ENCODE measurements at places on chromosomes 1 and 21.

DNA sequence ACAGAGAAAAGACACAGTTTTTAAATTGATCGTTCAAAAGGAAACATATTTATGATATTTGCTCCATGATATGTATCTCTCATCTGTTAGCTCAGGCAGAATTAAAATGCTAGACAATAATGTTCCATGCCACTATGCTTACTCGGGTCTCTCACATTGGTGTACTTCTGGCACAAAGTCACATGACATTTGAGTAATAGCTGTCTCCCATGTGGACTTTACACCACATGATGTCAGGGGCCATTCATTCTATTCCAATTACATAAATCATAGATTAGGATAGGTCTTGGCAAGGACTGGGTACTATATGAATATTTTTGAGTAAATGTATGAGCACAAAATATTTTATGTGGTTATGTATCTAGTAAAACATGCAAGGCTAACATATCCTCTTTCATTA lies 648.4 kb downstream of the PLA2G4A start:
- no peak overlapping the region for H3K4me3 ChIP-seq
- no peaks in the 10 kb centered on the region for H3K36me3 ChIP-seq
- no peaks in the 10 kb centered on the region for H3K4me1 ChIP-seq
- no peak overlapping the region for H3K27ac ChIP-seq
- no peaks in the 10 kb centered on the region for H3K27me3 ChIP-seq

DNA sequence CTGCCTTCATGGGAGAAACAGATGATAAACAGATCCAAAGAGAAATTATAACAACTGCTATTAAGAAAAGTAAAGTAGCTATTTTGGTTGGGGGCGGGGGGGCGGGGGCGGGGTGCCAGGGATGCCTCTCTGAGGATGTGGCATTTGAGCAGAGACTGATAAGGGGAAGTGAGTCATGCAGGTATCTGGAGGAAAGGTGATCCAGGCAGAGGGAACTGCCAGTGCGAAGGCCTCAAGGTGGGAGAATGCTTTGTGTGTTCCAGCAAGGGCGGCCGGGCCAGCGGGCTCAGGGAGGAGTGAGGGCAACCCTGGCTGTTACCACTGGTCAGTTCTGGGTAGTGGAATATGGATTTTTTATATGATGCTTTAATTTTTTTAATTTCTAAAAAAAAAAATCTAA lies 7.0 kb upstream of the TNFRSF1B start:
- H3K27me3 ChIP-seq, result no peaks in the 10 kb centered on the region
- no peaks in the 10 kb centered on the region for H3K36me3 ChIP-seq

- H3K4me1 ChIP-seq, result peaks cover under 1% of the 10 kb centered on the region
- H3K4me3 ChIP-seq, result no peak overlapping the region
- H3K27ac ChIP-seq, result no peak overlapping the region
- no peaks in the 10 kb centered on the region for H3K27me3 ChIP-seq
- H3K36me3 ChIP-seq, result no peaks in the 10 kb centered on the region
Measured at GRCh38 chr1:226809785-226810571, 60.4 kb upstream of the PSEN2 start.

GRCh38 chr1:151156515-151156819 lies at the start of gene TNFAIP8L2:
Gene TNFAIP8L2, plus strand, starts transcription at chr1:151156649. Its CDS starts 2,049 bp downstream, at chr1:151158698.
- H3K36me3 ChIP-seq, result peaks cover 3% of the 10 kb centered on the region
- peaks cover 27% of the 10 kb centered on the region for H3K4me1 ChIP-seq
- peak within 1 kb of the TSS; percentile 78 for H3K27ac ChIP-seq
- DNase-seq, result peak; percentile 75

- peak overlapping the region; percentile 58 for H3K27ac ChIP-seq
- peaks cover 36% of the 10 kb centered on the region for H3K4me1 ChIP-seq
- H3K4me3 ChIP-seq, result peak overlapping the region; percentile 33
- no peaks in the 10 kb centered on the region for H3K27me3 ChIP-seq
Measured at GRCh38 chr21:33299181-33299752, 25.5 kb upstream of the IFNAR1 start.

- no peaks in the 10 kb centered on the region for H3K36me3 ChIP-seq
- no peak for DNase-seq
Measured at GRCh38 chr1:105544475-105544874, 1512.0 kb upstream of the PRMT6 start.

- no peaks in the 10 kb centered on the region for H3K36me3 ChIP-seq
- no peak for DNase-seq
- H3K4me3 ChIP-seq, result no peak overlapping the region
Measured at GRCh38 chr1:36641776-36642175, 159.1 kb upstream of the CSF3R start.

DNA sequence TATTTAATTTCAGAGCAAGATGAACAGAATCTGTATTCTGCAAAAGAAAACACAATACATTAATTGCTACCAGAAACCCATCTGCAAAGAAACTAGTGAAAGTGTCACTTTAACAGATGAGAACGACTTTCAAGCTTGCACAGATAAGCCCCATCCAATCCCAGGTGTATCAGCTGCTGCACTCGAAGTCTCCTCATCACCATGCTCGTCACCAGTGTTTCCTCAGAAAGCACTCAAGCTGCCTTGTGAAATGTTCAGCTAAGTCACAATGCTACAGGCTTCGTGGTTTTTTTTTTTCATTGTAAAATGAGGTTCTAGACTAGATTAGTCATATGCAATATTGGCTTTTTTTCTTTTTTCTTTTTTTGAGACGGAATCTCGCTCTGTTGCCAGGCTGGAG lies 3.3 kb upstream of the TOMM20 start:
- no peak for DNase-seq
- H3K27me3 ChIP-seq, result no peaks in the 10 kb centered on the region
- H3K4me3 ChIP-seq, result no peak overlapping the region
- H3K4me1 ChIP-seq, result peaks cover 9% of the 10 kb centered on the region

DNA sequence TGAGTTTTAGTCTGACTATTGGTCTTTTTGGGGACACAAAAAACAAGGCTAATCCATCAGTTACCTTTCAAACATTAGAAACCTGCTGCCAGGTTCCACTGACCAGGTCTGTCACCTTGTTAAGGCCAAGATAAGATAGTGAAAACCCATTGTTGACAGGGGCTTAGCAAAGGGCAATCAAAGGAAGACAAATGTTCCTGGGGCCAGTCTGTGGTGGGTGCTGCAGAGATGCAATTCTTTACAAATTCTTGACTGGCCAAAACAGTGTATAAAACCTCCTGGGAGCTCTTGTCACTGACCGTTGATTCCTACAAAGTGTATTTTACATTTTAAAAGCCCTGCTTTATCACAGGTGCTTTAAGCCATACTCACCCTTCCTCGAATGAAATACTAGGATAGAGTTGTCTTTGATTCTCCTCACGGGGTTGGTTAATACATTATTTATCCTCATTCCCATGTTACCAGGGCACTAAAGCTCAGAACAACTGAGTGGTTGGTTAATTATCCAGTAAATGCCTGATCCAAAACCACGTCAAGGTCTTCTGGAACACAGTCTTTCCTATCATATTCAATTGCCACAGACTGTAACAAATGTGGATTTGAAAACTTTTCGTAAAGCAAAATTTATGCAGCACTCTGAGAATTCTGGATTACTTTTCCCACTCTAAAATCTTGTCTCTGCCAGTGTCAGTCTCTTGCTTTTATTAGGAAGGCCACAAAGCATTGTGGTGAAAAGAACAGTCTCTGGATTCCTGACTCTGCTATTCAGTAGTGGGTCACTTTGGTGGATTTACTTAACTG lies 77.2 kb downstream of the NRIP1 start:
- no peak overlapping the region for H3K4me3 ChIP-seq
- H3K36me3 ChIP-seq, result no peaks in the 10 kb centered on the region
- no peak for DNase-seq
- H3K4me1 ChIP-seq, result no peaks in the 10 kb centered on the region
- H3K27me3 ChIP-seq, result no peaks in the 10 kb centered on the region
- H3K27ac ChIP-seq, result no peak overlapping the region

DNA sequence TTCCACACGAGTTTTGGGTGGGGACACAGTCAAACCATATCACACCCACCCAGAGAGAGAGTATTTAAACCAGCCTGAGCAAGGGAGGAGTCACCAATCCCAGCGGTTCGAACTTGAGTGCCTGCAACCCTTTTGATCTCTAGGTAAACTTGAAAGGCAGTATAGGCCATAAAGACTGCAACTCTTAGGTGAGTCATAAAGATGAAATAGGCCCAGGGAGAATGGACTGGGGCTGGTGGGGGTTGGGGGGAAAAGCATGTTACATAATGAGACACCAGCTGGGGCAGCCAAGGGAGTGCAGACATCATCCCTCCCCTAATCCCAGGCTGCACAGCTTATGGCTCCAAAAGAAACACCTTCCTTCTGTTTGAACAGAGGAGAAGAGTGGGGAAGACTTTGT lies 99.8 kb upstream of the LHX8 start:
- no peak overlapping the region for H3K4me3 ChIP-seq
- no peaks in the 10 kb centered on the region for H3K27me3 ChIP-seq
- H3K36me3 ChIP-seq, result no peaks in the 10 kb centered on the region

DNA sequence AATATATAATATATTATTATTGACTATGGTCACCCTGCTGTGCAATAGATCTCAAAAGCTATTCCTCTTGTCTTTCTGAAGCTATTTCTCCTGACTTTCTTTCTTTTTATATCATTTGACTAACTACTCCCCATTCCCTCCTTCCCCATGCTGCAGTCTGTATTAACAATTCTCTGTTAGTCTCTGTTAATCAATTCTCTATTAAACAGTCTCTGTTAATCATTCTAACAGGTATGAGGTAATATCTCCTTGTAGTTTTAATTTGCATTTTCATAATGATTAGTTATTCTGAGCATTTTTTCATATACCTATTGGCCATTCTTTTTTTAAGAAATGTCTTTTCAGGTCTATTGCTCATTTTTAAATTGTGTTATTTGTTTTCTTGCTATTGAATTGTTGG lies 201.0 kb upstream of the B3GALT2 start:
- no peaks in the 10 kb centered on the region for H3K27me3 ChIP-seq
- DNase-seq, result no peak
- no peak overlapping the region for H3K4me3 ChIP-seq
- no peaks in the 10 kb centered on the region for H3K4me1 ChIP-seq
- H3K36me3 ChIP-seq, result no peaks in the 10 kb centered on the region

DNA sequence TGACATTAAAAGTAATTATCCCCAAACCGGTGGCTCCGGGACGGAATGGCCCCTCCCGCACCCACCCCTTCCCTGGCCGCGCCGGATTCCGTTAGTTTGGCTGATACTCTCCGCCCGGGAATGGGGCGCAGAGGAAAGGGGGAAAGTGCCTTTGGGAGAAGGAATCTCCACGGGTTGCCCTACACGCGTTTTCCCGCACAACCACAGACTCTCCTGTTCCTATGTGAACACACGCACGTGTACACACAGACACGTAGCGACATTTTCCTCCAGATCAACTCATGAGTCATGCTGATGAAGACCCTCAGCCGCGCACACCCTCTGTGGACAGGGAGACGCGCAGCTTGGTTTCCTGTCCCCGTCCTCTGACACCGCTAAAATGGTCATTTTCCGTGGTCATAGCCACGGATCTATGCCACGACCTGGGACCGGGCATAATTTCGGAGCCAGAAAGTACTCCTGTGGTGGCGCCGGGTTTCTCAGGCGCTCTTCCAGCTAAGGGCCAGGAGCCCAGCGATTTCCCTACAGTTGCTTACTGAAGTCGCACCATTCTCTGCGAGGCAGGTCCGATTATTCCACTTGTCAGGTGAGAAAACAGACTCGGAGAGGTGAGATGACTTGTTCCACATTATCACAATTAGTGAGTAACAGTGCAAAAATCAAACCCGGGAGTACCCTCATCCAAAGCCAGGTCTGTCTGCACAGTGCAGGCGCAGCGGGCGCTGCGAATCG lies 4.0 kb upstream of the DMRTA2 start:
- no peaks in the 10 kb centered on the region for H3K4me1 ChIP-seq
- H3K4me3 ChIP-seq, result no peak overlapping the region
- no peak for DNase-seq
- H3K27me3 ChIP-seq, result peaks cover 36% of the 10 kb centered on the region

GRCh38 chr1:243488459-243489157 lies 232.8 kb downstream of the SDCCAG8 start:
- peaks cover 8% of the 10 kb centered on the region for H3K36me3 ChIP-seq
- H3K27me3 ChIP-seq, result no peaks in the 10 kb centered on the region
- no peaks in the 10 kb centered on the region for H3K4me1 ChIP-seq
- no peak overlapping the region for H3K4me3 ChIP-seq

GRCh38 chr21:45223236-45224185 lies 64.2 kb downstream of the POFUT2 start:
- H3K4me3 ChIP-seq, result no peak overlapping the region
- no peak for DNase-seq
- no peaks in the 10 kb centered on the region for H3K27me3 ChIP-seq

- H3K4me3 ChIP-seq, result no peak overlapping the region
- no peak overlapping the region for H3K27ac ChIP-seq
- no peaks in the 10 kb centered on the region for H3K4me1 ChIP-seq
- H3K27me3 ChIP-seq, result no peaks in the 10 kb centered on the region
- H3K36me3 ChIP-seq, result no peaks in the 10 kb centered on the region
- no peak for DNase-seq
Measured at GRCh38 chr21:42343963-42344510, 6.8 kb downstream of the TFF2 start.

DNA sequence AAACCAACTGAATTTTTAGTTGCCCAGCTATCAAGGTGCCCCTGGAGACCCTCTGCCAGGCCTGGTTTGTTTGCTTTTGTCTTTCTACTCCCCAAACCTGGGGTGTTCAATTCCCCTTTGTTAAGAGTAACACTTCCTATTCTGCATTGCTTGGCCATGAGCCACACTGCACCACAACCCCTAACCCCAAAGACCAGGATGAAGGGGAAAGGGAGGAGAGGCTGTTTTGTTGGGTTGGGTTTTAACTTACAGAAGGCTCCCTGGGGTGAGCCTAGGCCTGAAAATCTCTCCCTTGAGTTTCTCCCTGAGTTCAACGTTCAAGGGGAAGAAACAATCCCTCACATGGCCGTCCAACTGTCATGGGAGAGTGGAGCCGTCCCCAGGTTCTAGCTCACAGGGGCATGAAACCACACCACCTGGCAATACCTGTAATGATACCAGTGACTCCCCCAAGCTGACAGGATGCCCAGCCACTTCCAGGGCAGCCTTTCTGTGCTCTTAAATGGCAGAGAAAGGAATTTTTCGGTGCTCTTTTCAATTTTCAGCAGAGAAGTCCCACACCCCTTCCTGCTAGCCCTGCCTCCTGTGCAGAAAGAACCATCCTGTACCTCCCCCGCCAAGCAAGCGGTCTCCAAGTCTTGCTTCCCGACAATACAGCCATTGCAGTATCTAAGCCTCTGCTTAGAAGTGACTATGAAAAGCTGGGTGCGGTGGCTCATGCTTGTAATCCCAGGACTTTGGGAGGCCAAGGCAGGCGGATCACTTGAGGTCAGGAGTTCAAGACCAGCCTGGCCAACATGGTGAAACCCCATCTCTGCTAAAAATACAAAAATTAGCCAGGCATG lies 14.9 kb downstream of the SLC45A3 start:
- no peaks in the 10 kb centered on the region for H3K27me3 ChIP-seq
- no peak for DNase-seq
- no peaks in the 10 kb centered on the region for H3K4me1 ChIP-seq
- H3K36me3 ChIP-seq, result no peaks in the 10 kb centered on the region
- no peak overlapping the region for H3K27ac ChIP-seq
- H3K4me3 ChIP-seq, result no peak overlapping the region

Measured in naive thymus-derived CD4-positive, alpha-beta T cell (primary cell).